ENCODE measurements at places on chromosomes 4 and X.

DNA sequence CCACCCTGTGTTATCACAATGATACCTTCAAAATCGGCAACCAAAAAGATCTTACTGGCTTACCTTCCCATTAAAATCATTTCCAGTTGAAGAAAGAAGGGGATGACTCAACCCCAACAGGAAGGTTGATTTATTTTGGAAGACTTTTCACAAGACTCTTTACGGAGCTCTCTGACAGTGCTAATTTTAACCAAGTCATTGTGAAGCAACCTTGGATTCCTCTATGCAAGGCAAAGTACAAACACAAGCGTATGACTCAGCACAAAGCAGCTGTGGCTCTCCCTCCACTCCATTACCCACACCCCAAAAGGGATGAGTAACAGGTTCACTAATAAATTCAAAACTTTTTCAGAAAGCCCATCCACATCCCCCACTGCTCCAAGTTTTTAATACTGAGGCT is 213.8 kb upstream of the FGF13 start:
- DNase-seq: no peak

DNA sequence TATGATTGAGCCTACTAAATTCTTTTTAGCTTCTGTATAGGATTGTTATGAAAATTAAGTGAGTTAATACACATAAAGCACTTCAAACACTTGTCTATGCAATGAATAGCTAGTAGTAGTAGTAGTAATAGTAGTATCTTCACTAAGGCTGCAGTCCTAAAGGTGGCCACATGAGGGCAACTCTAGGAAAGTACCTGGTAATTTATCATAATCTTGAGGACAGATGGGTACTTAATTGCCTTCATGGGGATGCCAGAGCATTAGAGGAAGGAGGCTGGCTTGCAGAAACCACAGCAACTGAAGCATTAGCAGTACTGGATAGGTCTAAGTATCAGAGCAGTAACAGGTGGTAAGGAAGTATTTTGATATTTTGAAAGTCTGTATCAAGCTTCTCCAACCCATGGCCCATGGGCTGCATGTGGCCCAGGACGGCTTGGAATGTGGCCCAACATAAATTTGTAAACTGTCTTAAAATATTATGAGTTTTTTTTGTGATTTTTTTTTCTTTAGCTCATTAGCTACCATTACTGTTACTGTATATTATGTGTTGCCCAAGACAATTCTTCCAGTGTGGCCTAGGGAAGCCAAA is 17.3 kb downstream of the NIPAL1 start:
- DNase-seq: no peak

DNA sequence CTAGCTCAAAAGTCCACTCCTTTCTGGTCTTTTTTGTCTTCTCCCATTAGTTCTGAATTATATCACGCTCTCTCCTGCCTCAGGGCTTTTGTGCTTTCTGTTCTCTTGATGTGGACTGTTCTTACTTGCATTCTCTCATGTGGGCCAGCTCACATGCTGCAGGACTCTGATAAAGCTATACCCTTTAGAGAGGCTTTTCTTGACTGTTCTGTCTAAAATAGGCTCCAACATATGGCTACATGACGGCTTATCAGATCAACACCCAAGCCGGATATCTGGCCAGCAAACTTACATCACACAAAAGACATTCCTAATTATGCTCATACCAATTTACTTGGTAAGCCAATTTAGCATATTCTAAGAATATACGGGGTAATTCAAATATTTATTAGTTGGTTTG is 1494.5 kb downstream of the TECRL start:
- no peak for DNase-seq

DNA sequence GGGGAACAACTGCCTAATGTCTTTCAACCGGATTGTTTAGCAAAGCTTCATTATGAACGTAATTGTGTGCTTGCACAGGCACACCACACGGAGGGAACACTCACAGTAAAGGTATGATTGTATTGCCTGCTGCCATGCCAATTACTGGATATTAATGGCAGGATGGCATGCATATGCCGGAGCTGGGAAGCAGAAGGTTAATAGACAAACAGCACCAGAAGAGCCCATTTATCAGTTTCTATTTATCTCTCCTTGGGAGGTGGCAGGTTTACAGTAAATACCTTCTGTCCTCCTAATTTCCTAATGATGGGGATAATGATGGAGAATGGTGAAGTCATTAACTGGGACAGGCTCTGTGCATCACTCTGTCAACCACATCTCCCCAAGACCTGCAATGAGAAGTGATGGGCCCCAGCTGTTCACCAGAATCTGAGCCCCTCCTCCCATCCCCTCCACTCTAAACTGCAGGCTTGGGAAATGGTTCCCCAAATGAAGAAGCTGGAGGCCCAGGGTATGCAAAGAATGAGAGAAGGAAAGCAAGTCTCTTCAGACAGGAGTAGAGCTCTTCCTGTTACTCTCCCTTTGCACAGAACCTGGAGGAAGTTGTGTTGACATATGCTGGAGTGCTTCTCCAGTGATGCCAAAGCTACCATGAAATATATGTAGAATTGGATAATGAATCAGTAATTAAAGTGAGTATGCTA is 160.8 kb downstream of the NAA11 start:
- no peak for DNase-seq

DNA sequence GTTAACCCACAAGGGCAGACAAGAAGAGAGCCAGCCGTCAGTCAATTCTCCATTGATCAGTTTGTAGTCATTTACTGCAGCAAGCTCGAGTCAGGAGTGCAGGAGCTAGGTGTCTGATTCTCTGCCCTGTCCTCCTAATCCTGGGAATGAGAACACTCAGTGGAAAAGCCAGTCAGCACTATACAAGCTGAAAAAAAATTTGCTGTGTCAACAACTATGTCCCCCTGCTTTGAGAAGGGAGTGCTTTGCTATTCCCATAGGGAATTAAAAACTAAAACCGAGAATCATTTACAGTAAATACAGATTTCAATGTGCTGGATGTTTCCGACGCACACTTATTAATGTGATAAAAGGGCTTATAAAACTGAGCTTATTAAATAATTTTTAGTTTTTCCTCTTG is 84.2 kb downstream of the GRIA2 start:
- no peak for DNase-seq

- no peak for DNase-seq
These were observed 478.4 kb upstream of the FAM241A start for GRCh38 chr4:111666826-111667360.

DNA sequence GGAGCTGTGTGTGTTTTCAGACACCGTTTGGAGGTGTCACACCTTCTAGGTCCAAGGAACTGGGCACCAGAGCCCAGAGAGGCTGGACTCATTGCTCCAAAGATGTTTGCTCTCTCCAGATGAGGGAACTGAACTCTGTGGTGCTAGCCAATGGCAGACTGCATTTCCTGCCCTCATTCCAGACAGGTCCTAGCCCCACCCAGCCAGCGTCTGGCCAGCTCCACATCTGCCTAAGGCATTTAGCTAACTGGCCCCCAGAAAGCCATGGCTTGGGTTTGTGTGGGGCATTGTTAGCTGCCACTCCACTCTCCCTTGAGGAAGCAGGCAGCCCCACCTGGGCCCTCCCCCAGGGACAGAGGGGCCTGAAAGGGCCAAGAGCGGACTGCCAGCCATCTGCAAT is 11.4 kb downstream of the FGD1 start:
- DNase-seq: no peak

- DNase-seq: no peak
These were observed 436.2 kb downstream of the KCNIP4 start for GRCh38 chr4:21512353-21512752.

DNA sequence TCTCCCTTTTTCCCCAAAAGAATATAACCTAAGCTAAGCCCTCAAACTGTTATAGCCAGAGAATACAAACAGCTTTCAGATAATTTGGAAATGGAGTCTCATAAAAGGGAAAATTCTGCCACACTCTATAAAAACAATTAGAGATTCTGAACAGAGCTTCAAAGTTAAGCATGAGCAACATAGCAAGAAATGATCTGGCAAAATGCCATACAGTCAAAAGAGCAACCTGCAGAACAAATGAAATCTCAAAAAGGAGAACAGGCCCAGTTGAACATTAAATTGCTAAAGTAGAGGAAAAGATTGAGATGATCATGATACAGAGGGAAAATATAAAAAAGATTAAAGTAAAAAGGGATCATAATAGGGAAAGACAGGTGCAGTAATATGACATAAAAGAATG is 250.5 kb downstream of the TLL1 start:
- DNase-seq: no peak

- DNase-seq: no peak
These were observed 19.6 kb downstream of the TMEM187 start for GRCh38 chrX:153992180-153992579.

DNA sequence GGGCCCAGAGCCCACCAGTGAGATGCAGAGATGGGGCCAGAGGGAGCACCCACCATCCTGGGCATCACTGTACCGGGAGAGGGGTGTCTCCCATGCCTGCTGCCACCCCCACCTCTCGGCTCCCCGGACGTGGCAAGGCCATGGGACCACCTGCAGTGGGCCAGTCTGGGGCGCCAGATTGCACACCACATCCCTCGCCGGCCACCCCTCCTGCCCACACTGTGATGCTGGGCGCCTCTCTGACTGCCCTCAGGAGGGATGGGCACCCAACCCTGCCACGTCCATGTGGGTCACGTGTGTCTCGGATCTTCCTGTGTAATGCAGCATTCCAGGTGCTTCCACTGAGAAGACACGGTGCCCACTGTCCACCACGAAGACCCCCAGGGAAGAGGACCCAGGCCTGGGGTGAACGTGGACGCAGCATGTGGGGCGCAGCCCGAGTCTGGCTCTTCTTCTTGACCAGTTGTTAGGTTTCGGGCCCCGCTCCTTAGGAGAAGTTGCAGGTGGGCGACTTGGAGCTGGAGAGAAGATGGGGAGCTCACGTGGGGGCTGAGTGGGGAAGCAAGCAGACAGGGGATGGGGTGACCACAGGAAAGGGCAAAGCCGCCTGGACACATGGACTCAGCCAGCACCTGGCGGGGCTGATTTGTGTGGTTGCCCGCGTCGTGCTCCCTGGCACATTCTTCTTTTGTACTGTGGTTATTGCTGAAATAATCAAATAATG is 47.7 kb downstream of the ZFYVE28 start:
- no peak for DNase-seq

GRCh38 chr4:122542411-122543236 is 78.2 kb downstream of the IL21 start:
- no peak for DNase-seq

DNA sequence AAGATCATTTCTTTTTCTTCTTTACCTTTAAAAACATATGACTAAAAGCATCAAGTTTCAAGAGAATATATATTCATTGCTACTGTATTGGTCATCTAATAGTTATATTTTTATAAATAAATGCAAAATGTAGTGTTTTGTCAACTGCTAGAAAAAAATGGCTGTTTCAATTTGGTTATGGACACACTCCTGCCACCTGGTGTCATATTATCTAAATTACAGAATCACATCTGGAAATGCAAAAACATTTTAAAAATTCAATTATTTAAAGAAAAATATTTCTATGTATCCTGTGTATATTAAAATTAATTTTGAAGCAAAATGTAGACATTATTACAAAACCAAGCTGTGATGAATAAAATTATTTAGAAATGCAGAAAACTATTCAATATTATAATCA is 329.4 kb upstream of the PCDH18 start:
- DNase-seq: no peak

- no peak for DNase-seq
These were observed 33.2 kb upstream of the HTRA3 start for GRCh38 chr4:8236106-8236919.

Data from RWPE2 (cell line).